ENCODE measurements at places on chromosomes 6 and 20.

DNA sequence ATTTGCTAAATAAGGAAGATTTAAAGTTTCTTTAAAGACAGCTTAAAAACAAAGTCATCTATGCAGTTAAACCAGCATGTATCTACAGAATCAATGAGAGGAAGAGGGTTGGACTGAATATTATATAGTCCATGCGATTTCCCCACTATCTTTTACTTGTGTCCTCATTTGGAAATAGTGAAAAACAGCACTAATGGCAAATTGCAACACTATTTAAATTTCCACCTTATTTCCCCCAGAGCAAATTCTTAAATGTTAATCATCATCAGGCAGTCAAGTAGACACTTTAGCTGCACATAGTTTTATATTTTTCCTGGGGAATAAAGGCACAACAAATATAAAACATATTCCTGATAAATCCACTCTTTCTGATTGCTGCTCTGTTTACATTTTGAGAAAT is 114.6 kb downstream of the LCA5 start:
- DNase-seq, result no peak

GRCh38 chr6:16425881-16426615 is 187.7 kb downstream of the GMPR start:
- no peak for DNase-seq

- DNase-seq, result no peak
Measured at GRCh38 chr6:72595812-72596211, 26.1 kb upstream of the KCNQ5 start.

GRCh38 chr6:151690768-151691562 is 116.5 kb upstream of the ESR1 start:
- DNase-seq, result peak; percentile 2

DNA sequence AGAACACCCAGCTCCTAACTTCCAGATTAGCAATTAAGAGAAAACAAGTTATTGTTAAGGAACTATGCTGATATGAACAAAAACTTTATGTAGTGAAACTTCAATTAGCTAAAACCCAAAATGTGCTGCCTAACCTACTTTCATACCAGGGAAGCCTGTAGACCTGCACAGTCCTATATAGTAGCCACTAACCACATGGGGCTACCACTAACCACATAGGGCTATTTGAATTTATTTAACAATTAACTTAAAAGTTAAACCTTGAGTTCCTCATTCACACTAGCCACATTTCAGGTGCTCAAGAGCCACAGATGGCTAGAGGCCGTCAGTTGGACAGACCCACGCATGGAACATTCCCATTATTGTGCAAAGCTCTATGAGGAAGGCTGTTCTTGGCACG is 72.4 kb upstream of the LAMP5 start:
- DNase-seq, result no peak

GRCh38 chr6:113489952-113490746 is 367.0 kb upstream of the MARCKS start:
- no peak for DNase-seq

Data from HFFc6 (cell line).